ENCODE measurements at places on chromosomes 11 and 22. TPM values are rescaled to one million over a fixed set of nuclear protein-coding genes. Genes with fewer than 3 reads are reported as not detected.
A peak's percentile ranks its signal among the peaks of the same experiment; 100 is the strongest.

- H3K4me3 ChIP-seq: no peak overlapping the region
- DNase-seq: no peak
- no peak overlapping the region for H3K27ac ChIP-seq
- no peaks in the 10 kb centered on the region for H3K4me1 ChIP-seq
- peaks cover 26% of the 10 kb centered on the region for H3K27me3 ChIP-seq
Measured at GRCh38 chr11:70265341-70265740, 5.1 kb upstream of the PPFIA1 start.

- peaks cover 26% of the 10 kb centered on the region for H3K4me1 ChIP-seq
- no peak overlapping the region for H3K27ac ChIP-seq
- no peak overlapping the region for H3K4me3 ChIP-seq
Measured at GRCh38 chr11:123221096-123221561, 26.1 kb upstream of the CLMP start.

- H3K4me3 ChIP-seq: no peak overlapping the region
- DNase-seq: no peak
- no peaks in the 10 kb centered on the region for H3K4me1 ChIP-seq
- no peaks in the 10 kb centered on the region for H3K36me3 ChIP-seq
- H3K27me3 ChIP-seq: peaks cover 31% of the 10 kb centered on the region
Measured at GRCh38 chr11:16812274-16812673, 73.8 kb downstream of the C11orf58 start.

- DNase-seq: no peak
- no peaks in the 10 kb centered on the region for H3K36me3 ChIP-seq
- no peak overlapping the region for H3K27ac ChIP-seq
- no peak overlapping the region for H3K4me3 ChIP-seq
Measured at GRCh38 chr11:86418106-86418505, 43.4 kb downstream of the CCDC81 start.

GRCh38 chr11:64763526-64764039, 3.8 kb upstream of the PYGM start:
- no peak for DNase-seq
- peaks cover 41% of the 10 kb centered on the region for H3K36me3 ChIP-seq
- peaks cover 10% of the 10 kb centered on the region for H3K4me1 ChIP-seq
- H3K27me3 ChIP-seq: no peaks in the 10 kb centered on the region
- no peak overlapping the region for H3K4me3 ChIP-seq

GRCh38 chr22:43587574-43587973, 175.8 kb downstream of the MPPED1 start:
- DNase-seq: peak; percentile 6
- H3K36me3 ChIP-seq: no peaks in the 10 kb centered on the region
- H3K27ac ChIP-seq: no peak overlapping the region
- H3K4me3 ChIP-seq: no peak overlapping the region

DNA sequence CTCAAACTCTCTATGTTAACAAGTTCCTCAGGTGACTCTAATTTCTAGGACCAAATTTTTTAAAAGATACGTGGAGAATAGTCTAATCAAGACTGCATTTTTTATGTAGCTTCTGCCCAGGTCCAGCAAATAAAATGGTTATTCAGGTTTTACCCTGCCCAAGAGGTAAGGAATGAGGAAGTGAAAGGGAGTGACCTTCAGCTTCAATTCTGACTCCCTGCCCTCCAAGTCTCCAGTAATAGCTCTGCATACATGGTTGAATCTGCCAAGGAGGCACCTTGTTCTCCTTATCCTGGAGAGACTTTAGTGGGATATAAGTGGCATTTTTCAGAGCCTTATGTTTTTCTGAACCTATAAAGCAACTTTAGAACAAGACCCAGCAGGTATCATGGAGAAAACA, 15.5 kb downstream of the MUC15 start:
- no peaks in the 10 kb centered on the region for H3K36me3 ChIP-seq
- H3K27me3 ChIP-seq: no peaks in the 10 kb centered on the region
- no peaks in the 10 kb centered on the region for H3K4me1 ChIP-seq
- no peak overlapping the region for H3K27ac ChIP-seq

- peaks cover 10% of the 10 kb centered on the region for H3K36me3 ChIP-seq
- H3K4me1 ChIP-seq: peaks cover 3% of the 10 kb centered on the region
- H3K27me3 ChIP-seq: no peaks in the 10 kb centered on the region
Measured at GRCh38 chr22:25511725-25512124, 52.8 kb upstream of the GRK3 start.

DNA sequence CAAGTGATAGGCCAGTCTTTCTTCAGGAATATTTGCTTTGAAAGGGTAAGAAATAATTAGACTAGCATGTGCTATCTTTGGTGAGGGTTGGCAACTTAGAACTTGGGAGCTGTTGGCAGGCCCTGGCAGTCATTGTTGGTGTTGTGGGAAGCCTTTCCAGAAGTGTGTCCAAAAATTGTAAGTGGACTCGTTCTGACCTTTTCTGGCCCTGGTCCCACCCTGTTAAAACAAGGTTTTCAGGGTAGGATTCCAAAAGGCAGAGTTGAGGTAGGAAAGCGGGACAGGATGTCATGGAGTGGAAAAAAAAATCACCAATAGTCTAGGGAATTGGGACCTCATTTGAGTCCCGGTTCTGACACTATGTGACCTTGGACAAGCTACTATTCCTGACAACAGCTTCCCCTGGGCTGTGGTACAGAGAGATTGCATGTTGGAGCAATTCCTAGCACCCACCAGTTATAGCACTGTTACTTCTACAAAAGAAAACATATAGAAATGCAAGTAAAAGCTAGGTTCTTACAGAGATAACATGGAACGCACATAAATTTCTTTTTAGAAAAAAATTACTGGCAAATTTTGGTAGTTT, 299.3 kb upstream of the DDI1 start:
- no peaks in the 10 kb centered on the region for H3K36me3 ChIP-seq

- H3K4me1 ChIP-seq: peaks cover 54% of the 10 kb centered on the region
- H3K4me3 ChIP-seq: peak overlapping the region; percentile 56
- H3K27me3 ChIP-seq: no peaks in the 10 kb centered on the region
- H3K27ac ChIP-seq: peak overlapping the region; percentile 99
- DNase-seq: peak; percentile 94
Measured at GRCh38 chr11:111944139-111944538, 7.0 kb downstream of the DIXDC1 start.

DNA sequence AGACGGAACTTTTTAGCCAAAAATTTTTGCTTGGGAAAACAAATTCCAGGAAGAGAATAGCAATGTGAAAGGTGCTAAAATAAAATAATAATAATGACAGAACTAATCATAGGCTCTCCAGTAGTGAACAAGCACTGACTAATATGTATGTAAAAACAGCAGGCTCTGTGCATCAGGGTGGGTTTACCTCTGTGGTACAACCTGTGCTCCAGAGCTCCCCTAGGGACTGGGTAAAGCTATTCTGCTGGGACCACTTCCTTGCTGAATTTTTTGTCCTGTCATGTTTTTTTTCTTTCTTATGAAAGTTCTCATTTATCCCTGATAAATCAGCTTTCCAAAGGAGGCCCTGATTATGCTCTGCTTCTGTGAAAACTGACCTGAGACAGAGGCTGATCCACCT, 18.8 kb downstream of the LUZP2 start:
- H3K36me3 ChIP-seq: no peaks in the 10 kb centered on the region

Gene CNGA4
- total RNA-seq: not detected

Gene GLB1L2
- not detected for total RNA-seq

Gene IL10RA
- not detected for total RNA-seq

All from GM23248 (cell line).